Spinal cord (tissue), 10 donors: ENCODE measurements at places on chromosomes 5 and 9.

DNA sequence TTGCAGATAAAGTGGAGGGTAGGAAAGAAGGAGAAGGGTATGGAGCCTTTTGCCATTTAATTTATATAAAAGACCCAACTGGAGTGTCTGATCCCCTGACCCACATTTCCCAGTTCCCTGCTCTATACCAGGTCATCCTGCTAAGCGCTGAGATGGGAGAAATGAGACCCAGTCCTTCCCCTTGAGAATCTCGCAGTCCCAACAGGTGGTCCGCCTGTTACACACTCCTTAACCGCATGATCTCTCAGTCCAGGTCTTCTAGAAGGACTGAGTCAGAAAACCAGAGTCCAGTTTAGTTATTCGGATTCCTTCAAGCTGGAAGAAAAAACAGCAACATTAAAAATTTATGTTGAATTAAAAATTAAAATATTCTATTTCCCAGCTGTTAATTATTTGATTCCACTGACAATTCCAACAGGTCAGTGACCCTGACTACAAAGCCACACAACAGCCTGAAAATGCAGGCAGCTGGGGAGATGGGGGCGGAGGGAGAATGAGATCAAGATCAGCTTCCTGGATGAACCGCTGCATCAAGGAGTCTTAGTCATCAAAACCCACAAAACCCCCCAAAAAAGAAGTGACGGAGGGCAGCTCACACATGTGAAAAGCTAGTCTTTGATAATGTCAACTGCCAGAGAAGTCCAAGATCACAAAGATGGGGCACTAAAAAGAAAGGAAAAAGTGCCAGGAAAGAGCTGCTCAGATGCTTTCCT, 44.0 kb downstream of the GGTA1 start:
- no peak for DNase-seq

GRCh38 chr5:83222906-83223305, 145.6 kb downstream of the XRCC4 start:
- no peak for DNase-seq

GRCh38 chr5:32170303-32171151, 3.6 kb downstream of the GOLPH3 start:
- no peak for DNase-seq

- DNase-seq = no peak
Measured at GRCh38 chr9:132443951-132444607, 34.1 kb downstream of the CFAP77 start.

DNA sequence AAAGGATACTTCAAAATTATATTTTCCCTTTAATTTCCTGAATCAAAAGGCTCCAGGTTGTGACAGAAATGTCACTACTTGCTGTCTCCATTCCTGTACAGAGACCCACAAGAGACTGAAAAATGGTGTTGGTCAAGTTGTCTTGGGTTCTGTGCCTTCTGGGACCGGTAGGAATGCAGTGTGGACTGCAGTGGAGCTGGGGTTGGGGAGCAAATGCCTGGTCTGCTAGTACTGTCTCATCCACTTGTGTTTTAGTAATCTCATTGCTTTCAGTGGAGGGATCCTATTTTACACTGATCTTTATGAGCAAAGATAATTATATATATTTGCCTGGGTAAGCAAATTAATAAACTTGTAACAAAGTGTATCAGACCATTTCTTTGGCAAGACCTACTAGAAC, 24.2 kb upstream of the CATSPER3 start:
- DNase-seq = no peak
